Non-pigmented ciliary epithelial cell (primary cell): ENCODE measurements at places on chromosomes 3 and 15.

DNA sequence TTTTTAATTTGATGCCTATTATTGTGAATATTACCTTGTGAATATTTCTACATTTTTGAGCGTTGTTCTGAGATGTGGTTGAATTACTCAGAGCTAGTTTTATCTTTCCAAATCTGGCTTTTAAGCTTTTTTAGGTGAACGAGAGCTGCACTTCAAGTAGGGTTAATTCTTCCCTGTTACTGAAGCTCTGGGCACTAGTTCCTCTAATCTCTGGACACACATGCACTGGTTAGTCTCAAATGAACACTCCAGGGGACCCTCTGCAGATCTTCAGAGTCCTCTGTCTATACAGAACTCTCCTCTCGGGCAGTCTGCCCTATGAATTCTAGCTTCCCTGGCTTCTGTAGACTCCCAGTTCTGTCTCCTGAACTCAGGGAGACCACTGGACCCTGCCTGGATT, 237.5 kb upstream of the TBC1D5 start:
- no peak for DNase-seq

DNA sequence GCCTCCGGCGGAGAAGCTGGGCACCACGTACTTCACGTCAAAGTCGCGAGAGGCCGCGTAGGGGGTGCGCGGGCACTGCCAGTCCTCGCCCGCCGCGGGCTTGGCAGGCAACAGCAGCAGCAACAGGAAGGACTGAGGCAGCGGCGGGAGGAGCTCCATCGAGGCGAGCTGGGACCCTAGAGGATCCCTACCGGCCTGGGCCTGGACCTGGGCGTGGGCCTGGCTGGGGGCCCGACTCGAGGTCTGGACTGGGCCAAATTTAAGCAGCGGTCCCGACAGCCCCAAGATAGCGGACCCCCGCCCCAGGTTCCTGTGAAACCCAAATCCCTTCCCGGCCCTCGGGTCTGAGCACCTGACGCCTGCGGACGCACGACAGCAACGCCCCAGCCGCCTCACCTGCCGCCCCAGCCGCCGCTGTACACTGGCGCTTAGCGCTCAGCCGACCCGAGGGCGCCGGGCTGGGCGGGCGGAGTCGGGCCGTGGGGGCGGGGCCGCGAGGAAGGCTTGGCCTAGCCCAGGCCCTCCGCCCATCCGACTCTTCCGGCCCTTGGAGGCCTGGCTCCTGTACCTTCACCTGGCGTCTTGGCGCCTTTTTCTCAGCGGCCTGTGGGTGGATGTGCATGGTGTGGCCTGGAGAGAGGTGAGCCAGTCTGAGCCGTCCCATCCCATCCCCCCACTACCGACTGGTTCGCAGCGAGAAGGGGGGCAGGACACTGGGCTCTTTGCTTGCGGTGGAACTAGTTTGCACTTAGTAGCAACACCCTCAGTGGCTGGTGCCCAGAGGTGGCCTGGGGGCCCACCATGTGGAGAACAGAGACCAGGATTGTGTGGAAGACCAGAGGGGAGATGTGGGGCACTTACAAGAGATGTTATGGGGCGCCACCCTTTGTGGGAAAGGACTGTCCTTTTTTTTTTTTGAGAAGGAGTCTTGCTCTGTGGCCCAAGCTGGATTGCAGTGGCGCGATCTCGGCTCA, at the start of gene MST1R:
MST1R (minus strand) TSS at position 423 of the 974 bp plus-strand sequence; CDS start at position 159, 264 bp downstream.
- no peak for DNase-seq

- no peak for DNase-seq
These were observed 188.5 kb downstream of the FAM43A start for GRCh38 chr3:194874206-194874605.

- no peak for DNase-seq
These were observed 100.1 kb downstream of the IGF2BP2 start for GRCh38 chr3:185724761-185725160.

DNA sequence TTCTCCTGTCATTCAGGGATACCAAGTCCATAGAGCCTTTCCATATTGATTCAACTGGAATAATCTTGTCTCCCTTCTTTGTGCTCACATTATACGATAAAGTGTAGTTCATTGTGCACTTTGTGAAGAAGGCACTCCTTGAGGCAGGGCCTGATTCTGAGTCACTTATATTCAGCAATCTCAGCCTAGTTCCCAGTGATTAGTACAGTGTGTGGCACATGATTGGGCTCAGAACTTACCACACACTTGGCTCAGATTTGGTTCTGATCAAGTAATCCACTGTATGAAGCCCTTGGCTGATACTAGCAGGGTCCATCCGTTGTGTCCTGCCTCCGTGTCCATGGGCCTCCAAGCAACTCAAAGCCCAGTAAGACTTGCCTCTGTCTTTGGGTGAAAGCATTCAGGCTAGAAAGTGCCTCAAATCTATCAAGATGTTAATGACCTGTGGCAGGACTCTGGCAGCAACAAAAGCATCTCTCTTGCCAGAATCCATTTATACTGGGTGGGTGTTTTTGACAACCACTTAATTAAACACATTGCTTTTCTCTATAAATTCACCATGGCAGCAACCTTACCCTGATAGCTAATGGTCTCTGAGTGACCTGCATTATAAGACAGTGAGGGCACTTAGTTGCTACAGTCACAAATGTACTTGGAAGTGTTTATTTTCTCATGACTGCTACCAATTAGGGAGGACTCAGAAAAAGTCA, 51.3 kb downstream of the TPRG1 start:
- no peak for DNase-seq

- no peak for DNase-seq
These were observed 69.8 kb upstream of the SPATA12 start for GRCh38 chr3:56990641-56991015.

DNA sequence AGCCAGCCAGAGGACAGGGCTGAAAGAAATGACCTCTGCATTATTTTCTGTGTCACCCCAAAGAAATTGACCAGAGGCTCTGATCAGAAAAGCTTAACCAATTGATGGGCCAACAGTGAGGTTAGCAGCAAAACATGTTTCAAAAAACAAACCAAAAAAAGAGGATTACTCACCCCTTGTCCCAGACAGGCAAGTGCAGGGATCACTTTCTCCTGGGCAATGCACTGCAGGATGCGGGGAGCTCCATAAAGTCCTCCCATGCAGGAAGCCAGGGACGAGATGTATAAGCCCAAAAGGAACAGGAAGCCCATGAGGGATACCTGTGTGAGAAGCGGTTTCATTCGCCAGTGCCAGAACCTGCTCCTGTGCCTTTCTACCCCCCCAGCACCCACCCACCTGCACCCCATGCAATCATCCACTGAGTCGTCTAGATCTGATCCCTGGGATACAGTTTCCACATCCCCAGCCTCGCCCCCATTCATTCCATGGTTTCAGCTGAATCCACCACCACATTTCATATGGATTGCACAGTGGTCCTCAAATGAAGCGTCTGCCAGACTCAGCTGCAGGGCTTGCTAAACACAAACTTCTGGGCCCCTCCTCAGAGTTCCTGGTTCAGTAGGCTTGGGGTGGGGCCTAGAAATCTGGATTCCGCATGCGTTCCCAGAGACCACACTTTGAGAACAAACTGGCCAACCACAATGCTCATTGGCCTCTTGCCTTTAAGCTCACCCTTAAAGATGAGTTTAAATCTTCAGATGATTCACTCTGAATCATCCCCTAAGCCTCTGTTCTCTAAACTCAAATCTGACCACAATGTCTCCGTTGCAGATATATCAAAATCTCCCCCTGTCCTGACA, 54.4 kb upstream of the HEG1 start:
- DNase-seq = no peak

DNA sequence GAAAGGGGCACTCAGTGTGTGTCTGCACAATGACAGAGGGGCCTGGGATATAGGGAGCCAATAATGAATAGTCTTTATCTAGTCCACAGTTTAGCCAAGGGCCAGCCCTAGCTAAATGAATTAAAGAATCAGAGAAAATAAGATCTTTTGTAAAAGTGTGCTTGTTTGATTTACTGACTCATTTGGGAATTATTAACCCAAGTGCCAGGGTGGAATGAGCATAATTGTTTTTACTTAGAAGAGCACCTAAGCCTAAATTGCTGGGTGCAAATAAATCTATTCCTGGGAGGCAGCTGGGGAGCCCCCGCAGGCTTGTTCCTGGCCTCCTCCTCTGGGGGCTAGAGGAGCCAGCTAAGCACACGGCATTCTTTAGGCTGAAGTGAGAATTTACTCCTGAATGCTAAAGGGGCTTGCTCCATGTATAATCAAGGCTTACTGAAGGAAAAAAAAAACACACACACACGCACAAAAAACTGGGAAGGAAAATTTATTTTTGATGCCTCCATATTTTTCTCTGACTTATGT, 405.3 kb upstream of the SUCLG2 start:
- no peak for DNase-seq

DNA sequence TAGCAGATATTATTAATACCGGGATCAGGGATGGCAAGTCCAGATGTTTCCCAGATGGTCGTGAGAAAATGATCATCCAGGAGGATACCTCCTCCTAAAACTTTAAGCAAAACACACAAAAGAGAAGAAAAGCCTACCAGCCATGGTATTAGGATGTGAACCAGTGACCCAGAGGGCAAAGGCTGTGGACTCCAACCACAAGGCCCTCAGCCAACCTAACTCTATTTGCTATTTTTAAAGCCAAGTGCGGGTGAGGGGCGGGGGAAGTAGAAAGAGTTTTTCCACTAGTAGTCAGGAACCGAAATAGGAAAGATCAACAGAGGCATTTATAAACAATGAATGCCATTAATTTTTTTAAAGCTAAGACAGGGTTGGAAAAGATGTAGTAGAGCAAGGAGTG, 77.4 kb downstream of the STAC start:
- no peak for DNase-seq

- DNase-seq = no peak
These were observed 52.5 kb downstream of the RAB11A start for GRCh38 chr15:65921780-65922179.

DNA sequence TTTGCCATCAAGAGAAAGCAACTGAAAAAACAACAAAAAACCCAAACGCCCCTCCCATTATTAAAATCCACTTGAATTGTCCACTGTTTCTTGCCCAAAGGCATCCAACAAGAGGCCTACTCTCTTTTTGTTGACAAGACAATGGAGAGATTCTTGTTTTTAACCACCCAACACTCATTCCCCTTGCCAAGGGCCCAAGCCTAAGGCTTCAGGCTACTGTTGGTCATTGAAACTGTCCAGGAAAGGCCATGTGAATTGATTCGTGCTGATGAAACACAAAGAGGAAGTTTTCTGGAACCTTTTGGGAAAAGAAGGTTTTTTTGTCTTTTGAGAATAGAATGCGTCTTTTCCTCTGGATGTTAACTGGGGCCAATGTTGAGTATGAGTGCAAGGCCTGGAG, 157.4 kb upstream of the PFN2 start:
- DNase-seq = no peak

DNA sequence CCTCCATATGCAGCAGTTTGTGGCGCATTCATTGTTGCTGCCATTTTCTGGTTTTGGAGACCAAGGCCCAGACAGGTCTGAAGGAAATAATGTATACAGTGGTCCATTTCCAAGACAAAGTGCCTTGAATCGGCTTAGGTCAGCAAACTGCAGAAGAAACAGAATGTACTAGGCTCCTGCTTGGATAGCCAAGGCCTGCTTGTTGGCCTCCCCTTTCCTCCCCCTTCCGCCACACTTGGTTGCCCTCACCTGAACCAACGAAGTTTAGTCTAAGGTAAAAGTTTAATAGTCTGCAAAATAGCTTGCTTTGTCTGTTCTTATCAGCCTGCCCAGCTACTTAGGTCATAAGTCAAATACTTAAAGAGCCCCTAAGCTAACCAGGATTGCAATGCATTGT, 12.0 kb upstream of the RTP3 start:
- no peak for DNase-seq

DNA sequence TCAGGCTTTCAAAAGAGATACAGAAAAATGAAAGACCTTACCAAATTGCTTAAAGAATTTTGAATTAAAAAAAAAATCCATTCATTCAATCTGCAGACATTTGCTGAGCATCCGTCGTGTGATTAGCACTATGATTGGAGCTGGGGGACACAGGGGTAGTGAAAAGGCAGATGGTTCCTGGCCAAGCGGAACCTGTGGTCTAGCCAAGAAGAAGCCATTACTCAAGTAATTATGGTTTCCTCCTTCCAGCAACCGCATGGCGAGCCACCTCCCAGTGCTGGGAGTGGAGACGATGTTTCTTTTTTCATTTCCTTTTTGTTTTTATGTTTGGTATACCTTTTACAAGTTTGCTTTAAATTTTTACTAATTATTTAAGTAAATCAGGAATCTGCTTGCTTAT, 140.2 kb downstream of the CACNA2D3 start:
- DNase-seq = no peak
